ENCODE measurements at places on chromosomes 12 and 14.

- DNase-seq, result no peak
Measured at GRCh38 chr12:42716491-42716891, 126.9 kb upstream of the PRICKLE1 start.

DNA sequence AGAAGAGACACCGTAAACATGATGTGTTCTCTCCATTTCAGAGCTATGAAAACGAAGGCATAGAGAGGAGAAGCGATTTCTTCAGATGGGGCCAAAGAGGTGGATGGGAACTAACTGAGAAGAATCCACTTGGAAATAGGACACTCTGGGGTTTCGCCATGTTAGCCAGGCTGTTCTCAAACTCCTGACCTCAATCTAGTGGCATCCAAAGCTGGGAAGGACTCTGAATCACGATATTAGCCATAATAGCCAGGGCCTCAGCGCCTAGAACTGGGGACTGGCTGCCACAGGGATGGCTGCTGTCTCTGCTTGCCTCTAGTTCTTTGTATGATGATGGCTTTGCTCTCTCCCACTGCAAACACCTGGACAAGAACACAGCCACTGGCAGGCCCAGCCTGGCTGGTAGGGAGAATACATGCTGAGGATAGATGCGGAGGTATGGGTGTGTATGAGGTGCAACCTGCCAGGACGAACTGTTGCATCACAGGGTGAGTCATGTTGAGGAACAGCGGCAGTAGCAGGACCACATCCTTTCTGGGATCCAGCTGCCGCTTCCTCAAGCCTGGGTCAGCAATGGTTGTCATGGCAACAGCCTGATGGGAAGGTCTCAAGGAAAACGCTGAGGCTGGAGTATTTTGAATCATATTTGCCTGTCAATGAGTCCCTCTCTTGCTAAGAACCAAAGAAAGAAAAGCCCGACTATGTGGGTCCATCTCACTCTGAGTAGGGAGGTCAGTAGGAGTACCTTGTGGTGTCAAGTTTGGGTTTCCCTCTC lies 31.1 kb downstream of the CCDC177 start:
- no peak for DNase-seq

GRCh38 chr12:111274777-111275176 lies 94.1 kb downstream of the PHETA1 start:
- DNase-seq, result no peak

- DNase-seq, result no peak
Measured at GRCh38 chr12:56599797-56600196, 30.3 kb downstream of the BAZ2A start.

DNA sequence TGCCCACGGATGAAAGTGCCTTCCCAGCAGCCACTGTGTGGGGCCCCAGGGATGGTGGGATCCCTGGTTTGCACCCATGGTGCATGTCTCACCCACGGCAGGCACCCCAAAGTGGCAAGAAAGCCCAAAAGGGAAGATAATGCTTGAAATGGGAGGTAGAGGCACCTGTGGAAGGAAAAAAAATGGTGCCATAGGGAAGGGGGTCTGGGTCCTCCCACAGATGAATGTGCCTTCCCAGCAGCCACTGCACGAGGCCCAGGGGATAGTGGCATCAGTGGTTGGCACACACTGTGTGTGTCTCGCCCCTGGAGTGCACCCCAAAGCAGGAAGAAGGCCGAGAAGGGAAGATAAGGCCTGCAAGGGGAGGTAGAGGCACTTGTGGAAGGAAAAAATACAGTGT lies 264.2 kb downstream of the ALG10 start:
- no peak for DNase-seq

GRCh38 chr14:83257466-83258439 lies 1724.1 kb upstream of the SEL1L start:
- no peak for DNase-seq

- no peak for DNase-seq
Measured at GRCh38 chr12:22631863-22632463, 7.0 kb downstream of the ETNK1 start.

- DNase-seq, result no peak
Measured at GRCh38 chr12:74393272-74393671, 144.4 kb upstream of the ATXN7L3B start.

DNA sequence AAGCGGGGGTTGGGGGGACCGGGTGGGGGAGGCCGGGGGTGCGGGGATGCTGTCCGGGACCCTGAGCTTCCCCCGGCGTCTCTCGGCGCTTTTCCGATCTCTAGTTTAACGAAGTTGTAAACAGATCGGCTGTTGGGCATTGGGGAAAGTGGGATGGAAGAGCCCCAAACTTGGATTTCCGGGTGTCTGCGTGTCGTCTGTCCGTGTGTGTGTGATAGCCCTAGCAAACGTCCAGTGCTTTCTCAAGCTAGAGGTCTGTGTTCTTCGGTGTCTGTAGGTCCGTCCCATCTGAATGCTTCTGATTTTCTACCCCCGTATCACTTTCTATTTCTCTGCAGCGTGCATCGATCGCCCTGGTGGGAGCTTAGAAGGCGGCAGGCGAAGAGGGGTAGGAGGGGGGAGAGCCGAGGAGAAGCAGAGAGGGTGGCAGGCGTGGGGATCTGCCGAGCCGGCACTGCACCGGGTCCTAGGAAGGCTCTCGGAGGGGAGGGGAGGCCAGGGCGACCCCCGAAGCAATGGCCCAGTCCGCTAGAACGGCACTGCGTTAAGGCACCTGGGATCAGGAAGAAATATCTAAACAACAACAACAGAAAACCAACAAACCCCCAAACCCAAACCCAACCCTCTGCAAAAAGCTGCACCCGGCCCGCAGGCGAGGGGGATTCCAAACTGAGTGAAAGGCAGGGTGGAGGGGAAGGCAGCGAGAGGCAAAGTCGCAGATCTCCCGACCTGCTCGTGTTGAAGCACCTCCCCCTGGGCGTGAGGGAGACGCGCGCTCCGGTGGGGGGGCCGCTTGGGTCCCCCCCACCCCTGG lies 1.0 kb downstream of the KCNA1 start:
- DNase-seq, result no peak

GRCh38 chr12:9806714-9807113 lies 20.6 kb upstream of the KLRF1 start:
- no peak for DNase-seq

GRCh38 chr14:97687944-97688630 lies 890.9 kb downstream of the VRK1 start:
- DNase-seq, result no peak

DNA sequence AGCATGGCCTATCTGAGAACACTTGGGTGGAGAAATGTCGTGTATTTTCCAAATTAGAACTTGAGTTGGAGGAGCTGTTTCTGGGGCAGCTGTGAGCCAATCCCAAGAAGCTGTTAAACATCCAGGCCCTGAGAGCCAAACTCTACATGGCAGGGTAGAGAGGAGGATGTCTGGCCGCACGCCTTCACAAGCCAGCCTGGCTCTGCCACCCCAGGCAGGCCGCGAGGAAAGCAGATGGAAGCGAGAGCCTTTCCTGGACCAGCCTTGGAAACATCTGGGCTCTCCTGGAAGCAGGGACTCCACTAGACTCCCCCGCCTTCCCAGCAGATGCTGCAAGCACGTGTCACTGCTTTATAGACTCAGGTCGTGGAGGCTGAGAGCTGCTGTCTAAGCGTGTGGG lies 312.8 kb upstream of the FKBP4 start:
- no peak for DNase-seq

GRCh38 chr12:51392556-51393237 lies 1.5 kb upstream of the GALNT6 start:
- no peak for DNase-seq

DNA sequence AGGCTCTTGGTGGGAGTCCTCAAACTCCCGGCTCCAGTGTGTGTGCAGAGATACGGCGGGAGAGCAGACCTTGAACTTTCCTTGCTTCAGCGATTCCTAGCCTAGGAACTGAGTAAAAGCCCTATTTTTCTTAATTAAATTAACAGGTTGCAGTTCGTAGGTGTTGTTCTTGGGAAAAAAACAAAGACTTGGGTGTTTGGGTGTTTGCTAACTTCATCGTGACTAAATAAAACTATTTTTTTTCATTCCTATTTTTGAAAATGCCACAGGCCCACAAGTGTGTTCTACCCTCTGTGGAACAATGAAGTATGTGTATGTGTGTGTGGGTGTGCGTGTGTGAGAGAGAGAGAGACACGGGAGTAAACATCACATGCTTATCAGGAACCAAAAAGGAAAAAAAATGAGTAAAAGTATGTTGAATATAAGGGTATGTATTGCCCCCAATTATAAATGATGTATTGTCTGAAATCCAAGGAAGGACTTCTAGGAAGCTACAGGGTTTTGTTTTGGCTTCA lies 651 bp downstream of the TMEM117 start:
- no peak for DNase-seq

Data from stimulated activated CD4-positive, alpha-beta T cell treated with anti-CD3 and anti-CD28 coated beads, TNF-alpha, amount 100 ng/mL, for 24 hours (primary cell).